RPMI8226 (cell line): ENCODE measurements at places on chromosomes 4 and X.

DNA sequence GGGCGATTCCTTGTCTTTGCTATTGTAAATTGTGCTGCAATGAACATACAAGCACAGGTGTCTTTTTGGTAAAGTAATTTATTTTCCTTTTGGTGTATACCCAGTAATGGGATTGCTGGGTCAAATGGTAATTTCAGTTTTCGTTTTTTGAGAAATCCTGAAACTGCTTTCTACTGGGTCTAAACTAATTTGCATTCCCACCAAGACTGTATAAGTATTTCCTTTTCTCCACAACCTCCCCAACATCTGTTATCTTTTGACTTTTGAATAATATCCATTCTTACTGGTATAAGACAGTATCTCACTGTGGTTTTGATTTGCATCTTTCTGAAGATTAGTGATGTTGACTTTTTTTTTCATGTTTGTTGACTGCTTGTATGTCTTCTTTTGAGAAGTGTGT lies 2506.0 kb downstream of the PCDH7 start:
- no peak for DNase-seq

- DNase-seq = no peak
Measured at GRCh38 chr4:141540643-141541042, 95.7 kb upstream of the IL15 start.

GRCh38 chrX:43481576-43481975 lies 174.5 kb upstream of the MAOA start:
- DNase-seq = no peak

GRCh38 chrX:2600564-2600963 lies 90.5 kb upstream of the CD99 start:
- no peak for DNase-seq

DNA sequence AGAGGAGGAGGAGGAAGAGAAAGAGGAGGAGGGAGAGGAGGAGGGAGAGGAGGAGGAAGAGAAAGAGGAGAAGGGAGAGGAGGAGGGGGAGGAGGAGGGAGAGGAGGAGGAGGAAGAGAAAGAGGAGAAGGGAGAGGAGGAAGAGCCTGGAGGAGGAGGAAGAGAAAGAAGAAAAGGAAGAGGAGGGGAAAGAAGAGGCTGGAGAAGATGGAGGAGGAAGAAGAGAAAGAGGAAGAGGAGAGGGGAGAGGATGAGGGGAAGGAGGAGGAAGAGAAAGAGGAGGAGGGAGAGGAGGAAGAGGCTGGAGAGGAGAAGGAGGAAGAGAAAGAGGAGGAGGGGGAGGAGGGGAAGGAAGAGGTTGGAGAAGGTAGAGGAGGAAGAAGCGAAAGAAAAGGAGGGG lies 46.0 kb upstream of the SHOX start:
- DNase-seq = no peak

DNA sequence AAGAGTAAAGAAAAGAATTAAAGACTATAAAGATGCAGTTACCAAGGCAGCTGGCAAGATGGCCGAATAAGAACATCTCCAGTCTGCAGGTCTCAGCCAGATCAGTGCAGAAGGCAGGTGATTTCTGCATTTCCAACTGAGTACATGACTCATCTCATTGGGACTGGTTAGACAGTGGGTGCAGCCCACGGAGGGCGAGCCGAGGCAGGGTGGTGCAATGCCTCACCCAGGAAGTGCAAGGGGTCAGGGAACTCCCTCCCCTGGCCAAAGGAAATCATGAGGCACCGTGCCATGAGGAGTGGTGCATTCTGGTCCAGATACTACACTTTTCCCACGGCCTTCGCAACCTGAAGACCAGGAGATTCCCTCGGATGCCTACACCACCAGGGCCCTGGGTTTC lies 20.5 kb downstream of the SPIN4 start:
- DNase-seq = peak; percentile 1
